ENCODE measurements at places on chromosomes 6 and 20. TPM values are rescaled to one million over a fixed set of nuclear protein-coding genes. Genes with fewer than 3 reads are reported as not detected.

The PRRT1 gene
- total RNA-seq, result 6.2 TPM

The SALL4 gene
- total RNA-seq, result 23.5 TPM

The GHRH gene
- not detected for total RNA-seq

The REM1 gene
- total RNA-seq, result 2.6 TPM

The CPNE5 gene
- 97.8 TPM for total RNA-seq

The PDE10A gene
- 18.0 TPM for total RNA-seq

The RGS17 gene
- 4.5 TPM for total RNA-seq

The TFAP2D gene
- total RNA-seq, result not detected

The PRKN gene
- 34.5 TPM for total RNA-seq

The NRSN1 gene
- total RNA-seq, result 0.37 TPM

The AIF1 gene
- 2.9 TPM for total RNA-seq

The EFCAB8 gene
- 4.9 TPM for total RNA-seq

The MUC22 gene
- 0.87 TPM for total RNA-seq

The PRDM13 gene
- total RNA-seq, result 0.68 TPM

The GNRH2 gene
- not detected for total RNA-seq

The ALDH5A1 gene
- 16.3 TPM for total RNA-seq

The C6orf58 gene
- not detected for total RNA-seq

The BPIFB4 gene
- 1.2 TPM for total RNA-seq

The ID4 gene
- 122 TPM for total RNA-seq

The MOG gene
- 0.19 TPM for total RNA-seq

The NNAT gene
- 8.7 TPM for total RNA-seq

The PARD6B gene
- 15.4 TPM for total RNA-seq

The FOXC1 gene
- total RNA-seq, result 9.4 TPM

The VSTM2L gene
- total RNA-seq, result 74.7 TPM

The SIRPA gene
- total RNA-seq, result 21.0 TPM

The SNAP91 gene
- total RNA-seq, result 13.3 TPM

The IPCEF1 gene
- 3.6 TPM for total RNA-seq

The COL9A1 gene
- total RNA-seq, result 1.8 TPM

The PPP1R16B gene
- 1.3 TPM for total RNA-seq

The HEY2 gene
- total RNA-seq, result 7.3 TPM

The GSTA4 gene
- 91.5 TPM for total RNA-seq

The PPP1R3G gene
- 1.3 TPM for total RNA-seq

The TREM1 gene
- 0.93 TPM for total RNA-seq

The RNF144B gene
- total RNA-seq, result 6.1 TPM

The FAM83C gene
- 0.43 TPM for total RNA-seq

The SYTL3 gene
- total RNA-seq, result 10.2 TPM

The VGLL2 gene
- 1.7 TPM for total RNA-seq

The MAS1 gene
- 0.39 TPM for total RNA-seq

The TFEB gene
- 5.2 TPM for total RNA-seq

The MAK gene
- total RNA-seq, result 5.3 TPM

The THBS2 gene
- 4.8 TPM for total RNA-seq

The CABLES2 gene
- 58.6 TPM for total RNA-seq

The CDSN gene
- total RNA-seq, result not detected

The TMEM151B gene
- total RNA-seq, result 1.6 TPM

The KCNK17 gene
- 0.47 TPM for total RNA-seq

The CCDC167 gene
- total RNA-seq, result 65.4 TPM

The PTCHD4 gene
- total RNA-seq, result 0.68 TPM

The ADTRP gene
- 8.3 TPM for total RNA-seq

The CLDN20 gene
- not detected for total RNA-seq

The HSPA12B gene
- 10.7 TPM for total RNA-seq

The TUBB2B gene
- 1.6 TPM for total RNA-seq

The LRP11 gene
- 28.8 TPM for total RNA-seq

The AVP gene
- total RNA-seq, result not detected

The CRISP1 gene
- total RNA-seq, result 0.19 TPM

The POU5F1 gene
- total RNA-seq, result 1.3 TPM

Data from testis (tissue), 5 donors.